ENCODE measurements at places on chromosomes 7 and 10.

DNA sequence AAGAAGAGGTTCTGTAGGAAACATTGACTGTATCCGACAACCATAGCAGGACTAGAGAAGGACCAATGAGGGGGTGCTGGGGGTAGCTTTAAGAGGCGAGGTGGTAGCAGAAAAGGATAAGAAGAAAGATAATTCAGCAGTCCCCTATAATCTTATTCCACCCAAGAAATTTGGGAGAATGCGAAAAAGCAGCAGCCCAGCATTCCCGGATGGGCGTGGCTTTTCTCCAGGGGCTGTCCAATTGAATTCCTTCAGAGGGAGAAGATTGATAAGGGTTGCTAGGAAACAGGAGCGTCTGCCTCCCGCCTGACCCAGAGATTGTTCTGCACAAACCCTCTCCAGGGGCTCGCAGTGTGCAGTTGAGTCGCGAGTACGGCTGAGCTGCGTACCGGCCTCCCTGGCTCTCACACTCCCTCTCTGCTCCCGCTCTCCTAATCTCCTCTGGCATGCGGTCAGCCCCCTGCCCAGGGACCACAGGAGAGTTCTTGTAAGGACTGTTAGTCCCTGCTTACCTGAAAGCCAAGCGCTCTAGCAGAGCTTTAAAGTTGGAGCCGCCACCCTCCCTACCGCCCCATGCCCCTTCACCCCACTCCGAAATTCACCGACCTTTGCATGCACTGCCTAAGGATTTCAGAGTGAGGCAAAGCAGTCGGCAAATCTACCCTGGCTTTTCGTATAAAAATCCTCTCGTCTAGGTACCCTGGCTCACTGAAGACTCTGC, at the start of gene GRM3:
TSS of gene GRM3 (plus strand) at position 349 of the 721 bp plus-strand sequence. CDS start 121,237 bp downstream, outside the sequence.
- H3K4me3 ChIP-seq: no peak within 1 kb of the TSS
- H3K27ac ChIP-seq: no peak within 1 kb of the TSS
- no peaks in the 10 kb centered on the region for H3K4me1 ChIP-seq
- no peak for DNase-seq
- H3K27me3 ChIP-seq: no peaks in the 10 kb centered on the region

GRCh38 chr7:26898891-26899290, 34.5 kb upstream of the SKAP2 start:
- H3K4me3 ChIP-seq: no peak overlapping the region
- no peak overlapping the region for H3K27ac ChIP-seq
- H3K36me3 ChIP-seq: no peaks in the 10 kb centered on the region
- no peaks in the 10 kb centered on the region for H3K4me1 ChIP-seq

- H3K4me1 ChIP-seq: no peaks in the 10 kb centered on the region
- DNase-seq: no peak
- H3K36me3 ChIP-seq: no peaks in the 10 kb centered on the region
- no peak overlapping the region for H3K4me3 ChIP-seq
- no peaks in the 10 kb centered on the region for H3K27me3 ChIP-seq
Measured at GRCh38 chr10:28842321-28842720, 165.0 kb downstream of the BAMBI start.

DNA sequence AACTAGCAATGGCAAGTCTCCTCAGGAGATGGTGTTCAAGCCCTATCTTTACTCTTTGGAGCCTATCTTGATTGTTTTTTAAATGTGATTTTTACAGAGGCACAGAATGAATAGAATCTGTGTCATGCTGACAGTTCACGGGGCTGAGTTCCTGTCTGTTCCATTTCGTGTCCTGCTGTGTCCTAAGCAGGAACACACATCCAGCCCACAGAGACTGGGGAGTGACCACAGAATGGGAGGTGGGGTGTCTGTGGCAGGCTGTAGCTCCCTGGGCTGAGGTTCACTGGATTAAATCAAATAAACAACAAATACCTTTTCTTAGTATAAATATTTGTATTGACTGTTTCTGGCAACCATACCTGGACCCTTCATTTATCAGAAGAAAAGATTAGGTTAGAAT, 73.4 kb upstream of the CARD11 start:
- no peak overlapping the region for H3K4me3 ChIP-seq
- peaks cover 52% of the 10 kb centered on the region for H3K4me1 ChIP-seq
- no peak overlapping the region for H3K27ac ChIP-seq
- no peaks in the 10 kb centered on the region for H3K27me3 ChIP-seq
- DNase-seq: no peak
- peaks cover 5% of the 10 kb centered on the region for H3K36me3 ChIP-seq

All from naive thymus-derived CD4-positive, alpha-beta T cell (primary cell).